ENCODE measurements at places on chromosomes 3 and 15.
A peak's percentile ranks its signal among the peaks of the same experiment; 100 is the strongest.

- DNase-seq: no peak
Observed at GRCh38 chr3:160564258-160564911, 986 bp downstream of the KPNA4 start.

DNA sequence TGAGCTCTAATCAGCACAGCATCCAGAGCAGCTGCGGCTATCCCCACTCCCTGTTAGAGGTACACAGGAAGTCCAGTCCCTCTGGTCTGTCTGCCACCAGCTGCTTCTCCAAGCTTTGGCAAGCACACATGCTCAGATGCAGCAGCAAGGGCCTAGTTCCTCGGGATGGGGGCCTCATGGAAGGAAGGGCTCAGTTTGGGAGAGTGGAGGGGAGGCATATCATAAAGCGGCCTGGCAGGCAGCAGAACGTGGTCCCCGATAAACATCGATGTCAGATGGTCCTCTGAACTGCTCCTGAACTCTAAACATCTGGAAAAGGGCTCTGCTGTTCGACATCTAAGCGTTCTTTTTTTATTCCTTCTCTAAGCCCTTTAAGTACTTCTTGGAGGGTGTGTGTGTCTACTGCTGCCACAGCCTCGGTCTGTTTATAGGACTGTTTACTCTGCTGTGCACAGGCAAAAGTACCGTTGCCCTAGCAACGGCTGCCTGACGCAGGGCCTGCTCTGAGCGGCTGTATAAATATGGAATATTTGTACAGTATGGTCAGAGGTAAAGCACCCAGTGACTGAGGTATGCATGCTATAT lies 74.6 kb downstream of the PRICKLE2 start:
- DNase-seq: no peak

GRCh38 chr3:152148579-152148978 lies 120.2 kb upstream of the MBNL1 start:
- DNase-seq: no peak

DNA sequence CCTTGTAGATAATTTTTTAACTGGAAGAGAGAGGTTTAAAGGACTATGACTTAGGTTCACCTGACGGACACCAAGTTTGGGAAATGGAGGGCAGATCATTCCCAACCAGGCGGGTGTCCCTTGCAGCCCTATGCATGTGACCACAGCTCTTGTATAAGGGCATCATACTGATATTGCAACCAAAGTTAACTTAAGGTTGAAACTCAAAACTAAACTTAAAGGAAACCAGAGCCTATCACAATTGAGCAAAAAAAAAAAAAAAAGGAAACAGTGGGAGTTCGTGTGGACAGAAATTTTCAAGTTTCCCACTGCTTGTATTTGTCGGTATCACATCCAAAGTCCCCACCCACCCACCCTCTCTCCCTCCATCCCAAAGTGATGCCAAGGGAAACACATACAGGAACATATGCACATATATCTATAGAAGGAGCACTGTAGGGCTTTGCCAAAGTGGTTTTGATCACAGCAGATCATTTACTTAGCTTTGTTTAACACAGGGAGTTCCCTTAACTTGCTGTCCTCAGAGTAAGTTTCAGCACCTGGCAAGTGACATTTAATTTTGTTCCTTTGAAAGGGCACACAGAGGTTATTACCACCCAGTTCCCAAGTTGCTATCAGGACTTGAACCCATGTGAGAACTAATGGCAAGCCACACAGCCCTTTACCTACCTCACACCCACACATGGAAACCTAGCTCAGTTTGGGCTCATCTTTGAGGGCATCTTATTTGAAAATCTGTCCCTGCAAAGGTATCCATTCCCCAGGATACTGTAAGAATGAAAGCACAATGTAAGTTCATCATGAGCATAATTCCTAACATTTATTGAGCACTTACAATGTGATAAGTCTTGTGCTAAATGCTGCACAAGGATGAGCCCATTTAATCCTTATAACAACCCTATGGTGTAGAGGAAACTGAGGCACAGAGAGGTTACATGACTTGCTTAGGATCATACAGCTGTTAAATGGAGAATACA lies 204.5 kb upstream of the CMC1 start:
- DNase-seq: no peak

- DNase-seq: no peak
Observed at GRCh38 chr3:51110586-51110985, 274.5 kb upstream of the MANF start.

- DNase-seq: no peak
Observed at GRCh38 chr3:168881804-168882203, 781.7 kb downstream of the MECOM start.

DNA sequence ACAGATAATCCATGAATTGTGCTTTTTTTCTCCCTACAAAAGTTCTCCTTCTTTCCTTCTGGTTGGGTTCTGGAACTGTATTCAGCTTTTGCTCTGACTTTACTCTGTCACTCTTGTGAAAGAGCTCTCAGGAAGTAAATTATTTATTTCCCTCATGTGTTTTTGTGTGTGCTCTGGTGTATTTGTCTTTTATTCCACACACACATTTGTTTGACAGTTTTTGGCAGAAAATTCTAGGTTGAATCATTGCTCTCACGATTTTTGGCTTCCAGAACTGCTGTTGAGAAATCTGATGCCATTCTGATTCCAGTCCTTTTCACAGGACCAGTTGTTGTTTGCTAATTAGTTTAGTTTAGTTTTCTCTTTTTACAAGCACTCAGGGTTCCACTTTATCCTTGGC lies 172.8 kb downstream of the PLCH1 start:
- DNase-seq: no peak

DNA sequence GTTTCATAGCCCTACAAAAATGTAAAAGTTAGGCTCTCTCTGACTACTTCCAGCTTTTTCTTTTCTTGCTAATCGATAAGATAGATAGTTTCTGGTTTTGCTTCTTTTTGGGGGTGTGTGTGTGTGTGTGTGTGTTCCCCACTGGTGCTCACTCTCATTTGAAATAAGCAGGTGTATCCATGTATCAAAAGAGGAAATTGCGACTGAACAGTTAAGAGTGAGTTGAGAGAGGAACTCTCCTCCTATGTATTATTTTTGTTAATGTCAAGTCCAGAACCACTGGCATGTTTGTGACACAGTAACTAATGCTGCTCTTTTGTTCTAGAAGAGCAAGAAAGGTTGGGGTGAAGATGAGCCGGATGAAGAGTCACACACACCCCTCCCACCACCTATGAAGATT lies 96.7 kb upstream of the UMPS start:
- no peak for DNase-seq

DNA sequence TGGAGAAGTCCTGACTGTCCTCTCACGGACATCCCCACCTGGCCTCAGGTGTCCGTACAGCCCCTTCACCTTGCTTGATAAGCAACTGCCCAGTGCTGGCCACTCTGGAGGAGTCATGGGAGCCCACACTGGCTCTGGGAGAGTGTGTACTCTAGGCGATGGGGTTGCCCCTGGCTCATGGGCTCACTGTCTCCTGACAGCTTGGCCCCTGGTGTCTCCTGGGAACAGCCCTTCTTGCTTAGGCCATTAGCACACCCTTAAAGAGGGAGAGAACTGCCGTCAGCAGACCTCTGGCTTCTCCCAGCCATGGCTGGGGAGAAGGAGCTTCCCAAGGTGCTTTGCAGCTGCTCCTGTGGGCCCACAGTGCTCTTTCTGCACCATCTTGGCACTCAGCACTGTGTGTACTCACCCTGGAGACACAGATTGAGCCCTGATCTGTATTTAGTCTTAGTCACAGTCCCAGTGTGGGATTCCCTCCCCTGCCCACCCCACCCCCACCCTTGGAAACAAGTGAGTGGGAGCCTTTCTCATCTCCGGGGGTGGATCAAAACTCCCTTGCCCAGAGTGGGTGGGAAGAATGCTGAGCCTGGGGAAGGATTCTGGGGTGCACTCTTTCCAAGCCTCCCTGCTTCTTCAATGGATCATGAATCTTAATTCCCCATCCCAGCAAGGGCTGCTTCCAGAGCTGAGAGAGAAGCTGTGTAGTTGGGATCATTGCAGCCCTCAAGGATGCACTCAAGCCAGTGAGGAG lies 83.5 kb upstream of the ADPGK start:
- DNase-seq: no peak

- peak; percentile 85 for DNase-seq
Observed at GRCh38 chr3:180989291-180990163, at the start of gene DNAJC19. DNAJC19 (minus strand) TSS chr3:180989736; CDS start chr3:180989602, 134 bp downstream.

- DNase-seq: no peak
Observed at GRCh38 chr3:65827076-65827475, 211.6 kb downstream of the MAGI1 start.
